ENCODE measurements at places on chromosomes 3 and 15.
A peak's percentile ranks its signal among the peaks of the same experiment; 100 is the strongest.

DNA sequence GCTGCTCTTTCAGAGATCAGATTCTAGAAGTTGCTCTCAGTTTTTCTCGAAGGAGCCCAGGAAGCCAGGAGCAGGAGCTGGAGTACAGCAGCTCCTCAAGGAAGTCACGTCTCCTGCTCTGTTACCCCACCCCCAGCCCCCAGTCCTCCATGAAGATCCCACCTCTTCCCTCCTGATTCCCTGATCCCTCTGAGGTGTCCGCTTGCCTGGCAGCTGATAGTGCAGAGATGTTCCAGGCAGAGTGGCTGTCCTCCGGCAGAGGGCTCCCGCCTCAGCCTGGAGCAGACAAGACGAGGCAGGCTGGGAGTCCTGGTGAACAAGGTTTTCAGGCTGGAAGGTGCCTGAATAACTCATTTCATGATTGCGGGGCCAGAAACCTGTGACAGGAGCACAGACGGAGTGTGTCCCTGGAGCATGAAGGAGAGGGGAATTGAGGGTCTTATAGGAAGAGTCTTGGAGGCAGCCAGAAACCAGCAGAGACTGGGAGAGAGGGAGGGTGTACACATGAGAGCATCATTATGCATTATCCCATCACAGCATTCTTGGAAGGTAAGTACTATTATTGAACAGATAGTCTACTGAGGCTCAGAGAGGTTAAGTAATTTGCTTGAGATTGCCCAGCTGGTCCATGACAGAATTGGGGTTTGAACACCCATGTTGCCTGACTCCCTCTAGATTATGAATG lies 1.2 kb downstream of the HRH1 start:
- peak; percentile 55 for DNase-seq

DNA sequence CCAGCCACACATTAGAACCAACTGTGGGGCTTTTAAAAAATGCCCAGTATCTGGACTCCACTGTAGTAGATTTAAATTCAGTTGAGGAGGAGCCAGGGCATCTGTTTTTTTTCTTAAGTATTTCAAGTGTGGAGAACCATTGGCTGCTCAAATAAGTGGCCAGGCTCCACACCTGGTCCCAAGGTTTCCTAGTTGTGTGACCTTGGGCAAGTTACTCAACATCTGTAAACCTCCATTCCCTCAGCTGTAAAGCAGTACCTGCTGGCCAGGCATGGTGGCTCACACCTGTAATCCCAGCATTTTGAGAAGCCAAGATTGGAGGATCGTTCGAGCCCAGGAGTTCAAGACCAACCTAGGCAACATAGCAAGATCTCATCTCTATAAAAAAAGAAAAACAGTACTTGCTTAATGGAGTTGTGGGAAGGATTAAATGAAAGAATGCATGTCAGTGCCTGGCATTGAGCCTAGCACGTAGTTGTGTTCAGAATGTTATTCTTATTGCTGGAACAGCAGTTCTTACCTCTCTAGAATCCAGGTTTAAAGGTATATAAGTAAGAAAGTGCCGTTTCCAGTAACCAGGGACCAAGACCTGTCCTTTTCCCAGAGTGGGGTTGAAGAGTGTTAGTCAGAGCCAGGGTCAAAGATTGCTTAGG lies 2.0 kb downstream of the PPP1R14D start:
- no peak for DNase-seq

GRCh38 chr15:69158843-69159240 lies 1.6 kb upstream of the GLCE start:
- peak; percentile 66 for DNase-seq

GRCh38 chr3:66425576-66426114 lies 75.2 kb downstream of the LRIG1 start:
- no peak for DNase-seq

DNA sequence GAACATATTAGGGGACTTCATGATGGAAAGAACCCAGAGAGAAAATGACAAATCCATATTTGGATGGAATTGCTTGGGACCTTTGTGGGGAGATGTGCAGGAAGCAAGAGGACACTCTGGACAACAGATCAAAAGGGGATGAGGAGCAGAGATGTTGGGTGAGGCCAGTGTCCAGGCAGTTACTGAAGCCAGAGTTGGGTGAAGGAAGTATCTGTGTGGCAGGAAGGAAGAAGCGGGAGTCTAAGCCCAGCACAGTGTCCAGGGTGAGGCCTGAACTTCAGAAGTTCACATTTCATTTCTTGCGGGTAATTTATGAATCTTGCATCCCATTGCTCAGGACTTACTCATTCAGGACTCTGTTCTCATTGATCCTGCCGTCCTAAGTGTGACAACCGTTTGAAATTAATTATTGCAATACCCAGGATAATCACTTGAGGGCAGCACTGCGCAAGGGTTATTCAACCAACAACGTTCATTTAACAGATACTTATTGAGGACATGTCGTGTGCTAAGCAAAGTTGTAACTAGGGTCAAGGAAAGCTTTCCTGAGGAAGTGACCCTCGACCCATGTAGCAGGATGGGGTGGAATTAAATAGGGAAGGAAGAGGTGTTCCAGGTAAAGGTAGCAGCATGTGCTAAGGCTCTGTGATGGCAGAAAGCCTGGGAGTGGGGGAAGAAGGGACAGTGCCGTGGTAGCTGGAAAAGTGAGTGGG lies 61.3 kb upstream of the CMTM8 start:
- no peak for DNase-seq

DNA sequence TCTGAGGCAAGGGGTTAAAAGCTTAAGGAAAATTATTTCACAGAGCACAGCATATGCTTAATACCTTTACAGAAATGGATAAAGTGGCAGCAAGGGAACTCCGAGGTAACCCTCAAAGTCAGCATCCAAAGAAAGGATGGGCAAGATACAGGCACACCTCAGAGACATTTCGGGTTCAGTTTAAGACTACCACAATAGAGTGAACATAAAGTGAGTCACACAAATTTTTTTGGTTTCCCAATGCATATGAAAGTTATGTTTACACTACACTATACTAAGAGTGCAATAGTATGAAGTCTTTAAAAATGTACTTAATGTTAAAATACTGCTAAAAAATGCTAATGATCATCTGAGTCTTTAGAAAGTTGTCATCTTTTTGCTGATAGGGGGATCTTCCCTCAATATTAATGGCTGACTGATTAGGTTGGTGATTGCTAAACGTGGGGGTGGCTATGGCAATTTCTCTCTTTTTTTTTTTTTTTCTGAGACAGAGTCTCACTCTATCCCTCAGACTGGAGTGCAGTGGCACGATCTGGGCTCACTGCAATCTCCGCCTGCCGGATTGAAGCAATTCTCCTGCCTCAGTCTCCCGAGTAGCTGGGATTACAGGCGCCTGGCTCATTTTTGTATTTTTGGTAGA lies 10.0 kb downstream of the UBR1 start:
- DNase-seq = no peak

GRCh38 chr3:67048715-67049074 lies 50.6 kb downstream of the KBTBD8 start:
- no peak for DNase-seq

DNA sequence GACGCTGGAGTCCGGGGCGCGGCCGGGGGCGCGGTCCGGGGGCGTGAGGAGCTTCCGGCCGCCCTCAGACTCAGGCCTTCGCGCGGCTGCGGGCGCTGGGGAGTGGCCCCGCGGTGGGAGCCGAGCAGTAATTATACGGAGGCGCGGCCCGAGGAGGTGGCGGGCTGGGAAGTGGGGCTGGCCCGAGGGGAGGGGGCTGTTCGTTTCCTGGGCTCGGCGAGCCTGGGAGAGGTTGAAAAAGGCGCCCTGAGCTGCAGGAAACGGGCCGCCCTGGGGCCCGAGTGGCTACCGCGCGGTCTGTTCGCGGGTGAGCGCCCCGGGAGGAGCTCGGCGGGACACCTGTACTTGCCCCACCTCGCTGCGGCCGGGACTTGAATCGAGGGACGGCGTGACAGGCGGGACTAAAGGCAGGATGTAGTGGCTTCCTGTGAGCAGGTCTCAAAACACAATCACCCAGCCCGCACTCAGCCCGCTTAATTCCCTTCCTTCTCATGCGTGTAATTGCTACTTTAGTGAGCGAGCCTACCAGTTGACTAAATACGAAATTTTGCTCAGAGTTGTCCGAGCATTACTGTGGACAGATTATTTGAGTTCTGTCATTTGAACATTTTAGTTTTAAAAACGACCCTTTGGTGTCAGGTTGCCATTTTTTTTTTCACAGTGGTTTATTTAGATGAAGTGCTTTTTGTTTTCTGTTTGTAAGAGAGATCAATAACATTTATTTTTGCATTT lies 860 bp downstream of the RASA2 start:
- peak; percentile 93 for DNase-seq

DNA sequence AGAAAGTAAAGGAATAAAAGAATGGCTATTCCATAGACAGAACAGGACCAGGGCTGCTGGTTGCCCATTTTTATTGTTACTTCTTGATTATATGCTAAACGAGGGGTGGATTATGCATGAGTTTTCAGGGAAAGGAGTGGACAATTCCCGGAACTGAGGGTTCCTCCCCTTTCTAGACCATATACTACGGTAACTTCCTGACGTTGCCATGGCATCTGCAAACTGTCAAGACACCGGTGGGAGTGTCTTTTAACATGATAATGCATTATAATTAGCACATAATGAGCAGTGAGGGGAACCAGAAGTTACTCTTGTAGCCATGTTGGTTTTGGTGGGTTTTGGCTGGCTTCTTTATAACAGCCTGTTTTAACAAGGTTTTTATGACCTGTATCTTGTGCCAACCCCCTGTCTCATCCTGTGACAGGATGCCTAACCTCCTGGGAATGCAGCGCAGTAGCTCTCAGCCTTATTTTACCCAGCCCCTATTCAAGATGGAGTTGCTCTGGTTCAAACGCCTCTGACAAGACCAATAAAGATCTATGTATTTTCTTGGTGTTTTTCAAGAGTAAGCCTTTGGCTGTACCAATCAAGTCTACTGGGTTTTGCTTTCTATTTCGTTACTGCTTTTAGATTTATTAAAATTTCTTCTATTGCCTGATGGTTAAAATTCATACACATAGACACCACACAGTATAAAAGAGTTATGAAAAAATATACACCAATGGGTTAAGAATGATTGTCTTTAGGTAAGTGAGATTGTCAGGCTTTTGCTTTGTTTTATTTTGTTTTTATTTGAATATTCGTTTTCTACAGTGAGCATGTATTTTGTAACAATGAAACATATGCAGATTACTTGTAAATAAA lies 37.4 kb upstream of the CTDSPL start:
- no peak for DNase-seq

DNA sequence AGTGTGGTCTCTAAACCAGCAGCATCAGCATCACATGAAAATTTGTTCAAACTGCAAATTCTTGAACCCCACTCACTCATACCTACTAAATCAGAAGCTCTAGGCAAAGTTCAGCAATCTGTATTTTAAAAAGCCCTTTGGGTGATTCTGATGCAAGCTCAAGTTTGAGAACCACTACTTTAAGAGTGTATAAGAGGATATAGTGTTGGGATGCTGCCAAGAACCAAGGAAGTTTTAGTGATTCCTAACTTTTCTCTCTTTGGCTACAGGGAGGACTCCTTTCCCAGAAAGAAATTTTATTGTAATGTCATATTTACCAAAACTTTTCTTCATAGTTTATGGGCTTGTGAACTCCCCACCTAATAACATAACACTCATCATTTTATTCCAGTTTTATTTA lies 422.2 kb downstream of the TBC1D5 start:
- DNase-seq = no peak

DNA sequence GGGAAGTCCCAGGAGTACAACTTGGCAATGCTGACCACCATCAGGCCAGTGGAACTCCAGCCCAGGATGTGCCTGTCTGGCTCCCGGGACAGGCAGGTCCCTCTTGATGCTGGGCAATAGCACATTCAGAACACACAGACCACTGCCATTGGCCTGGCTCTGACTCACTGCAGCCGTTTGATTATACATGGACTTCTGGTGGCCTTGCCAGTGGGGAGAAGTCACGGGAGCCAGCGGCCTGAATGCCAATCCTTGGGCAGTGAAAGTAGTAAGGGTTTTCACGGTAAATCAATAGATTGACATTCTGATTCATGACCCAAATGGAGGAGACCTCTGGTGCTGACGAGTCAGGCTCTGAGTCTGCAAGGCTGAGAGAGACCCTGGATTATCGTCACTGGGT lies 12.5 kb upstream of the PROK2 start:
- no peak for DNase-seq

- DNase-seq = no peak
Observed at GRCh38 chr15:50341616-50342136, 13.3 kb downstream of the GABPB1 start.

GRCh38 chr3:13419505-13420044 lies 547 bp downstream of the NUP210 start:
- peak; percentile 95 for DNase-seq

DNA sequence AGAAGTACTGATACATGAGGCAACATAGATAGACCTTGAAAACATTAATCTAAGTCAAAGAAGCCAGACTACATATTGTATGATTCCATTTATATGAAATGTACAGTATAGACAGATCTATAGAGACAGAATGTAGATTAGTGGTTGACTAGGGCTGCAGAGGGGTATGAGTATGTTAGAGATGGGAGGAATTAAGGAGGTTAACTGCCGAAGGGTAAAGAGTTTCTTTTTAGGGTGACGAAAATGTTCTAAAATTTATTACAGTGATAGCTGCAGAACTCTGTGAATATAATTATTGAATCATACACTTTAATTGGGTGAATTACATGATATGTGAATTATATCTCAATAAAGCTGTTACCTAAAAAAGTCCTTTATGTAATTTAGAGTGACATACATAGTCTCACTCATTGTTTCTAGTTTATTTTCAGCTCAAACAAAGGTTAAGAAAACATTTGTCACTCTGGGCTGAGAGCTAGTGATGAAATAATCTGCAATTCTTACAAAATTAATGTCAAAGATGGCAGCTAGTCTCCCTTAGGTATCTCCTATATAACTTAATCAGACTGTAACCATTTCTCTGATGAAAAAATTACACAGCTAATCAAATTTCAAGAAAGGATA lies 61.4 kb downstream of the DENND4A start:
- no peak for DNase-seq

- DNase-seq = no peak
Observed at GRCh38 chr3:39387411-39387975, 4.3 kb downstream of the SLC25A38 start.

DNA sequence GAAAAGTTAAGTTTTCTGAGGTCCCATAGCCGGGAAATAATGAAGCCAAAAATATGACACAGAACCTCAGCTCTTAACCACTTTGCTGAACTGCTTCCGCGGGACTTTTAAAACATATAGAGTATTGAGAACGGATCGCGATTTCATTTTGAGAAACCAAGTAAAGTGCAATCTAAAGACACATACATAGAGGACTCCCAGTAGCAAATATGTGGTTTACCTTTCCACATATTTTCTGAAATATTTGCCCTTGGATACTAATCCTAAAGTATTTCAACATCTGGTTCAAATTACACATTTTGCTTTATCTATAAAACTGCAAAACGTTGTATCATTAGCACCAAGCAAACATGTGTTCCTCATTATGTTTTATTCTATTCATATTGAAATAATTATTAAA lies 776.5 kb downstream of the ROBO2 start:
- DNase-seq = no peak
